ENCODE measurements at places on chromosomes 4 and X.

DNA sequence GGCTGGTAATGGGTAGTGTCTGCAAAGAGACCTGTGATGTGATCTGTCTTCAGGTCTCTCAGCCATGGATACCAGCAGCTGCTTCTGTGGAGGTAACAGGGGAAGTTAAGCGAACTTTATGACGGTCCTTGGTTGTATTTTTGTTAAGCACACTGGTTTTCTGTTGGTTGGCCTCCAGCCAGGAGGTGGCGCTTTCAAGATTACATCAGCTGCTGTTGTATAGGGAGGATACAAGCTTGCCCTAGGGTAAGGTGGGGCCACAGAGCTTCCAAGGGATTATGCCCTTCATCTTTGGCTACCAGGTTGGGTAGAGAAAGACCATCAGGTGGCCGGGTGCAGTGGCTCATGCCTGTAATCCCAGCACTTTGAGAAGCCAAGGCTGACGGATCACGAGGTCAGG, 834.2 kb upstream of the GALNTL6 start:
- DNase-seq = no peak

DNA sequence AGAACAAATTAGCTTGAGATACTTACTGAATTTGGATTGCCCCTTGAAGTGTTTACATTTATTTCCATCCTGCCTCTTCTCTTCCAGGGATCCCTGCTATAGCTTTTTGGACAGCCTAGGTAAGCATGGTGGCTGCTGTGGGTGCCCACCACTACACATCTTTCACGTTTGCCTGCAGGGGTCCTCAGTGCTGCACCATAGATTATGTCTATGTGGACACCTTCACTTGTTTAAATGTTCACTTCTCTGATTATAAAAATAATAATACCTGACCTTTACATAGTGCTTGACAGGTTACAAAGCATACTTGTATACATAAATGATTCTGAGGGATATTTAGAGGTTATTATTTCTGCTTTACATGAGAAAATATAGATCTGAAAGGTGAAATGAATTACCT, 67.9 kb upstream of the SLC4A4 start:
- DNase-seq = no peak

GRCh38 chr4:39812500-39812899, 114.6 kb downstream of the UBE2K start:
- DNase-seq = no peak

- no peak for DNase-seq
Observed at GRCh38 chr4:140297221-140297570, 76.2 kb upstream of the SCOC start.

DNA sequence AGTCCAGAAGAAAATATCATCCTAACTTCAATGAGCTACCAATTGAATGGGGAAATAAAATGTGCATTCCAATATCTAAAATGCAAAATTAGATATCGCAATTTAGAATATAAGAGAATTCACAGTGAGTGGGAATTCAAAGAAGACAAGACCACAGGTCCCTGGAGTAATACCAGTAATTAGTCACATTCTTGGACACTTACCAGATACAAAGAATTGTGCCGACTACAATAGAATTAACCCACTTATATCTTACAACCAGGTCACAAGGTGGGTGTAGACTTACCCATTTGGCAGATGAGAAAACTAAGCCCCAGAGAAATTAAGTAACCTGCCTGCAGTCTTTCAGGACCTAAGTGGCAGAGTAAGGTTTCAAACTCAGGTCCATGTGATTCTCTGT, 84.3 kb upstream of the C1QTNF7 start:
- no peak for DNase-seq

GRCh38 chrX:131288738-131289511, at the start of gene IGSF1:
Gene IGSF1 (minus strand): TSS chrX:131289306. CDS start chrX:131286674, 2,632 bp downstream.
- DNase-seq = no peak

- no peak for DNase-seq
Observed at GRCh38 chrX:47749185-47749967, 87.3 kb upstream of the ZNF81 start.

GRCh38 chrX:9148615-9149399, 114.9 kb upstream of the FAM9B start:
- no peak for DNase-seq

GRCh38 chrX:111071542-111072277, 24.3 kb upstream of the PAK3 start:
- no peak for DNase-seq

GRCh38 chr4:127352220-127353113, 280.3 kb upstream of the INTU start:
- no peak for DNase-seq

DNA sequence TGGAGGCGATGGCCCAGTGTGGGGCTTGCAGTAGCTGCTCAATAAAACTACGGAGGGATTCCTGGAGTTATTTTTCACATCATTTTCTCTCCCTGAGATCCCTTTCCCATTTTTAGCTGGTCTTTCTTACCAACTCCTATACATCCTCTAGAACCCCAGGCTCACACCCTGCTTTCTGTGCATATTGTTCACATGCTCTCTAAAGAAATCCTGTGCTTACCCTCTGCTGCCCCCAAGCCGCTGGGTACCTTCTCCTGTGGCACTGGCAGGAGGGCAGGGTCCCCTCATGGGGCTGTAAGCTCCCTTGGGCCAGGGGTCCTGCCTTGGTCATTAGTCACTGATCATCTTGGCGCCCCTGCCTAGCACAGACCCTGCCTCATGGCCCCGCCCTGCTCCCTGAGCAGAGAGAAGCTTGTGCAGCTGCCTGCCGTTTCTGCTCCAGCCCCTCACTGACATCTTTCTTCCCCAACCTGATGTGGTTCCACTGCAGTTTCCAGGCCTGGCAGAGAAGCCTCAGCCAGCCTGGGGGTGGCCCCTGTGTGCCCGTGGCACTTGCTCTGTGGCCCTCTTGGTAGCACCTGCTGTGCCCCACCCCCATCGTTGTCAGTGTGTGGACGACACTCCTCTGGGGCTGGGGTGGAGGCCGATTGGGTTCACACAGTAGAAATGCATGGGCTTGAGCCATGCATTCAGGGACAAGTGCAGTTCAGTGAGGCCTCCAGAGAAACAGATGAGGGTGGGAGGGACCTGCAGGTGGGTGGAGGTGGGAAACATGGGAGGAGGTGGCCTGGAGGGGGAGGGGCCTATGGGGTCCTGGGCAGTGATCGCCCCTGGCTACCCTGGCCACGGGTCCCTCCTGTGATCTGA, 69.5 kb downstream of the WFS1 start:
- no peak for DNase-seq

GRCh38 chr4:104451573-104451972, 43.1 kb downstream of the CXXC4 start:
- DNase-seq = no peak

- no peak for DNase-seq
Observed at GRCh38 chr4:34721835-34722234, 1522.5 kb downstream of the ARAP2 start.

DNA sequence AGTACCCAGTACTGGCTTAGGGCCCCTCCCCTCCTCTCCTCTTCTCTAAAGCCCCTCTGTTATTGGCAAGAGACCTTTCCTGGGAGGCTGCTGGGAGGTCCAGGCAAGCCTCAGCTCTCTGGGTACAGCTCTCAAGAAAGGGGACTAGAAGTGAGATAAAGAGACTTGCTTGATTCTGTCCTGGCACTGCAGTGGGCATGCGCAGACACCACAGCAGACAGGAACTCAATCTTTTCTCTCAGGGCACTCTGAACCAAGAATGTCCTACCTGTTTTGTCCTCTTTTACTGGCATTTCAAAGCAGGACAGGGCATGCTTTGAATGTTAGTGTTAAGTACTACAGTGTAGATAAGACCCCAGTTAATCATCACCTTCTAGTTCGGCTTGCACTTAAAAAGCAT, 74.9 kb downstream of the NYX start:
- no peak for DNase-seq

- DNase-seq = no peak
Observed at GRCh38 chr4:5478169-5478568, 230.2 kb downstream of the EVC2 start.

GRCh38 chr4:146112389-146112788, 63.1 kb upstream of the LSM6 start:
- no peak for DNase-seq

DNA sequence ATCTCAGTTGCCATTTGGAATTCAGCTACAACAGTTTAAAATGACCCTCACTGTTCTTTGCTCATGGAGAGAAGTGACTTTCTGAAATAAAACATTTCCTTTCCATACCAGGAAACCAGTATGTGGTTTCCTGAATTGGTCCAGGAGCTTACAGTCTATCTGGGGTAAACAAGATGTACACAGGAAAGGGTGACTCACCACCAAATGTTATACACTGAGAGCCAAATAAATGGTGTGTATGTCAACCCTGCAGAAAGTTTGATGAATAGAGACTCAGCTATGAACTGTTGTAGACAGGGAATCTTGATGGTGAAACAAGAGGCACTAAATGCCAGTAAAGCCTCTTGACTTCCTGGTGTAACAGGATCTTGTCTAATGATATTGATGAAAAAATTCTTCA, 100.4 kb downstream of the HS6ST2 start:
- no peak for DNase-seq

GRCh38 chr4:183300655-183301054, 19.4 kb downstream of the CLDN22 start:
- no peak for DNase-seq

- DNase-seq = no peak
Observed at GRCh38 chrX:82092307-82092706, 890.4 kb downstream of the SH3BGRL start.

- no peak for DNase-seq
Observed at GRCh38 chrX:38578167-38578566, 16.8 kb downstream of the TSPAN7 start.

- no peak for DNase-seq
Observed at GRCh38 chr4:1690698-1691097, 6.6 kb upstream of the FAM53A start.

DNA sequence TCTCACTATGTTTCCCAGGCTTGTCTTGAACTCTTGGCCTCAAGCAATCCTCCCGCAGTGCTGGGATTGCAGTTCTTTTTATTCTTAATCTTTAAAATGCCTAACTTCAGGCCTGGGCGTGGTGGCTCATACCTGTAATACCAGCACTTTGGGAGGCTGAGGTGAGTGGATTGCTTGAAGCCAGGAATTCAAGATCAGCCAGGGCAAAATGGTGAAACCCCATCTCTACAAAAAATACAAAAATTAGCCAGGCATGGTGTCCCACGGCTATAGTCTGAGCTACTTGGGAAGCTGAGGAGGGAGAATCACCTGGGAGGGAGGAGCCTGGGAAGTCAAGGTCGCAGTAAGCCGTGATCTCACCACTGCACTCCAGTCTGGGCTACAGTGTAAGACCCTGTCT, 45.9 kb downstream of the PLS3 start:
- DNase-seq = no peak

GRCh38 chr4:70734168-70734954, 12.6 kb downstream of the RUFY3 start:
- no peak for DNase-seq

GRCh38 chr4:54066718-54067129, 2.3 kb upstream of the CHIC2 start:
- DNase-seq = no peak

DNA sequence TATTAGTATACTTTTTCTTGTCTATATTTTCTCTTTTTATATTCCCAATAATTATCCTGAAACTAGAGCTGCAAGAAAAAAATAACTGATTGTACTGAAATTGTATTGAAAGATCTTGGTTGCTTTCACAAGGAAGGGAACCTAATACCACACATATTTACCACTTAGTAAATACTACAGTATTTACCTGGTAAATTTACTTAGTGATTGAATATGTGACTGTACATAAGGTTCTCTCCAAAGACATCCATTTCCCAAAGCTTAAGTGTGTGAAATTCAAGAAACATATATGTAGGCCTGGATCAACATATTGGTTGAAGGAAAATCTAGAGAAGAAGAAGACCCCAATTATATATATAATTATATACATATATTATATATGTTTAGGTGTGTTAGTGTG, 1272.7 kb downstream of the C4orf33 start:
- DNase-seq = no peak

- no peak for DNase-seq
Observed at GRCh38 chrX:9327747-9328145, 137.1 kb upstream of the TBL1X start.

- no peak for DNase-seq
Observed at GRCh38 chr4:70581980-70582379, 10.1 kb upstream of the AMBN start.

GRCh38 chr4:122906859-122907305, 15.5 kb downstream of the NUDT6 start:
- no peak for DNase-seq

DNA sequence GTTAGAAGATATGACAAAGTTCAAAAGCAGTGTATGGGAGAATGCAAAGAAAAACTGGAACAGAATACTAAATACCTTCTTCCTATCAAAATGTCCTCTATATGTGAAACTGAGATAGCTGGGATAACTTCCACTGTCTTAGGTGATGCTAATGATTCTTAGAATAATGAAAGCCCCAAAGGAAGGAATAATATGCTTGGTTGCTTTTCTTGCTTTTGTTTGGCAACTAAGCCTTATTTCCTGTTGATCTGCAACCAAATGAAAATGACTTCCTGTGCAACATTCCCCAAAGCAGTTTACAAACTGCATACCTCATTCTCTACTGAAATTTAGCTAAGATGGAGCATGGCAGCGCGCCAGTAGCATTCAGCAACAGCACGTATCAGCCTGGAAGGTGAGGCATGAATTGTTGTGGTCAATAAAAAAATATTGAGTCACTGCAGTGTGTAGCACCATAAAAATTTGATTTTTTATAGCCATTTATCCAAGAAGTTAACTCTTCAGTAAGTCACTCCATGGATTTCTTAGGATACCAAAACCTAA, 18.7 kb downstream of the NDNF start:
- DNase-seq = no peak

- DNase-seq = no peak
Observed at GRCh38 chr4:167934216-167934615, 158.1 kb upstream of the ANXA10 start.

DNA sequence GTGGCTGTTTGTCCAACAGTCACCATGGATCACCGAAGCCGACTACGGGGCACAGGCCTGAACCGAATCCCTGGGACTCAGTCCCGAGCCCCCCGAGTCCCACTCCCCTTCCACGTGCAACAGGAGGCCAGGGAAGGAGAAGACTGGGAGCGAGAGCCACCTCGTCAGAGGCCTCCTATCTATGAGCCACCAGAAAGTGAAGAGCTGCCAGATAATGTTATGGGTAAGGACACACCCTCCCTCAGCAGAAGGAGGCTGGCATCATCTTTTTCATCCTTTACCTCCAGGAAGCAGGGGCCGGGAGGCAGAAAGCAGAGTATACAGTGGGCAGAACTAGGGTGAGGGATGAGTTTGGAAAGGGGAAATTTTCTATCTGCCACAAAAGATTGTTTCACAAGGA, 2.8 kb upstream of the PRDX4 start:
- DNase-seq = no peak

DNA sequence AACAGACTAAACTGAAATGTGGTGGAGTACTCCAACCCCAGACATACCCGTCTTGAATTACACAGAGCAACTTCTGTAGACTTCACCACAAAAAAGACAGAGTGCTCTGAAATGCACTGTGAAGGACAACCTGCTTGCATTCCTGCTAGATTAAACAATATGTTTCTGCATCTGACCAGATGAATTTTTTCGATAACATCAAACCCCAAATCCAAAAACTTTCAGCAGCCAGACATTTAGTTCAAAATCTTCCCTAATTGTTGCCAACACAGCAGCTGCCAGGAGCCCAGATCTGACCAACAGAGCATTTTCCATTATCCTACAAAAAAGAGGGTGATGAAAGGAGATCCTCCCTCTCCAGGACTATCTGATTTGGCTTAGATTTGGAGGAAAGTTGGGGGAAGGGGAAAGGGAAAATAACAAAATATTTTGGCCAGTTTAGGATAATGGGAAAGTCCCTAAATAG, 356.5 kb downstream of the PDGFC start:
- no peak for DNase-seq

- no peak for DNase-seq
Observed at GRCh38 chrX:250965-251364, 30.2 kb upstream of the PLCXD1 start.

GRCh38 chrX:31224381-31225012, 152.7 kb upstream of the FTHL17 start:
- no peak for DNase-seq
